Naive thymus-derived CD8-positive, alpha-beta T cell (primary cell): ENCODE measurements at places on chromosomes 7 and 10.

- no peak for DNase-seq
Measured at GRCh38 chr7:45350896-45351295, 193.3 kb downstream of the RAMP3 start.

DNA sequence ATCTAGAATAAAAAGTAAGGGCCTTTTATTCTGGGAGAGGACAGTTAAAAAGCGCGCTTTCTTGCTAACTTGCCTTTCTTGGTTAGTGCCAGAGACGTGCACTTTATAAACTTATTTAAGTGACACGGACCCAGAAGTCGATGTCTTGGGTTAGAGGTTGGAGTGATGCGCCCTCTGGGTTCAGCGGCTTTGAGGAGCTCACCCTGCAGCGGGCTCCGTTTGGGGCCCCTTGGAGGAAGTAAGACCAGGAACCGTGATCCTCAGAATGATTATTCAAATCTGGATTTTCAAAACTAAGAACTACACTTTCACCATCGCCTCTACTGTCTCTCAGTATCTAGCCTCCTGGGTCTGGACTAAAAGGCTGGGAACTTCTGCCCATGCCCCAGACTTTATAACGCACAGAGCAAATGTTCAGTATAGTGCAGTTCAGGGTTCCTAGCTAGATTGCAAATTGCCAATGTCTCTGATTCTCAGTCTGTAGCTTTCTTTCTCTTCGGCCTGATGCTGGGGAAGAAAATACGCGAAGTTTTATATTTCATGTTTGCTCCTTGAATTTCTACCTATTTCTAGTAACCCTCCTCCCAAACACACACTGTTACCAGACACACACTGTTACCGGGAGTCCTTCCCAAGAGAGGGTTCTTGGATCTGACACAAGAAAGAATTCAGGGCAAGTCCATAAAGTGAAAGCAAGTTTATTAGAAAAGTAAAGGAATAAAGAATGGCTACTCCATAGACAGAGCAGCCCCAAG is 18.6 kb upstream of the SMO start:
- peak; percentile 62 for DNase-seq

DNA sequence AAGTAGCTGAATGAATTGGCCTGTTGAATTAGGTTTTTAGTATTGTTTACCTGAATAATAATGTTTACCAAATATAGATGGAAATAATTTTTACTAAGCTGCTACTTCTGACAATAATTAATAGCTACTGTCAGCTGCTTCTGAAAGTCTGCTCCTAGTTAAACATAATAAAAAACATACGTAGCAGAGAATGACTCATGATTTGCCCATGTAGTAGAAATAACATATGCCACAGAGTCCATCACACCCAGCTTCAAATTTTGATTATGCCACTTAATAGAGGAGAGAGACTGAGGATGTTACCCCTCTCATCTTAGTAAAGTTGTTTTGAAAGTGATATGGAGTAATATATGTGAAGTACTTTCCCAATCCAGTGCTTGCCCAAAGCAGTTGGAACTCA is 57.6 kb upstream of the MDFIC start:
- DNase-seq: no peak

GRCh38 chr7:81186691-81187090 is 267.8 kb upstream of the SEMA3C start:
- no peak for DNase-seq

DNA sequence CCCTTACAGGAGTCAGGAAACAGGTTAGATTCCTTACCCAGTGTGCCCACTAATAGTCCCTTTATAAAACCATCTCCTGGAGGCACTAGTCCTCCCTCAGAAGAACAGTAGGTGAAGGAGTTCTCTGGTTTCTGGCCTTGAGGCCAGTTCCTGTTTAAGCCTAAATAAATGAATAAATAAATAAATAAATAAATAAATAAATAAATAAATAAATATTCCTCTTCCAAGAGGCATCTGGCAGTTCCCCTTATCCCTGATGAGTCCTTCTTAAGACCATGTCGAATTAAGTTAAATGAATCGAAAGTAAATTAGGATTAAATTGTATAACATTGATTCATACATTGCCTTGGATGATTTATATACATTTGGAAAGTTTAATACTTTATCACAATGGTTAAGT is 223.3 kb downstream of the PCDH15 start:
- DNase-seq: no peak

- DNase-seq: no peak
Measured at GRCh38 chr10:114973997-114974396, 36.0 kb downstream of the TRUB1 start.

DNA sequence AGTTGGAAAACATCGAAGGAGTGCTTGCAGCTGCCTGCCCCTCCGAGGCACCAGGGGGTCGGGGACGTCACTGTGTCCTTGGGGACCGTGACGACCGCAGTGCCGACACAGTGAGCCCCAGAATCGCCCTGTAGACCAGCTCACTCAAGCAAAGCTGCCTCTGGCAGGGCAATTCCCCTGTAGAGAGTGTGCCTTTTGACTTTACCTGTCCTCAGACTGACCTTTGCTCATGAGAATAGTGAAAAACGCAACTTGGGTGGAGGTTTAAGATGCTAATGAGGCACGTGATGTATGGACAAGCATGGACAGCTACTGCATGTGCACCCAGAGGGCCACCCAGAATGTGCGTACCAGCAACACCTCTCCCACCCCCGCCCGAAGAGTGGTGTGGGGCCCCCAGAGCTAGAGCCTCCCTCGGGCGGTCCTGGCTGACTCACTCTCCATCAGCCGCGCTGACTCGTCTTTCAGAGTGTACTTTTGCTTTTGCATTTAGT is 271.9 kb downstream of the ADARB2 start:
- DNase-seq: no peak

DNA sequence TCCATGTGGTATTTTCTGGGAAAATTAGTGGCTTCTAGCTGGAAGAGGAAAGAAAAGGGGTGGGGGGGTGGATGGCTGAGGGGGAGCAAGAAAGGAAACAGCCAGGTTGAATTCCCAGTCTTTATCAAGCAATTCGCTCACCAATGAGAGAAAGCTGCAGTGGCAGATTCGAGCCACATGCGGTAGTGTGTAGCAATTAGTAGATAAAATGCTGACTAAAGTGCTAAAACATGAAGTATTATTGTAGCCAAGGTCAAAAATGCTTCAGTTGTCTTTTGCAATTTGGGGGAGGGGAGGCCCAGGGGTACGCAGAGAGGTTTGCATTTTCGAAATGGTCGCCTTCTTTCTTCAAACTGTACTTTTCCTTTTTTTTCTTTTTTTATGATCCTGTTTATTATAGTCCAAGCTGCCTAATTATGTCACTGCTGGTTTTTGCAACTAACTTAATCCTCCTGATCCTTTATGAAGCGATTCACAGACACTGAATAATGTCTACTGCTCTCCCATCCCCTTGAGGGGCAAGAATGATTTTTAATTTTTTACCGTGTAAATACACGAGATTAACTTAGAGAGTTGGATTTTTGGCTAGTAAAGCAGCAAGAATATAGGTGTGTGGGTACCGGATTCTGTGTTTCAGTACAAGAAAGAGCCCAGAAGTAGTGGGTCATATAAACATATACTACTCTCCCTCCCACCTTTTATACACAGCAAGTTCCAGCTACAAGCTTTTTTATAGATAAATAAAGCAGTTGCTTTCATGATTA is 3.6 kb upstream of the ARID5B start:
- no peak for DNase-seq

GRCh38 chr7:74020390-74020789 is 7.6 kb upstream of the ELN start:
- no peak for DNase-seq

DNA sequence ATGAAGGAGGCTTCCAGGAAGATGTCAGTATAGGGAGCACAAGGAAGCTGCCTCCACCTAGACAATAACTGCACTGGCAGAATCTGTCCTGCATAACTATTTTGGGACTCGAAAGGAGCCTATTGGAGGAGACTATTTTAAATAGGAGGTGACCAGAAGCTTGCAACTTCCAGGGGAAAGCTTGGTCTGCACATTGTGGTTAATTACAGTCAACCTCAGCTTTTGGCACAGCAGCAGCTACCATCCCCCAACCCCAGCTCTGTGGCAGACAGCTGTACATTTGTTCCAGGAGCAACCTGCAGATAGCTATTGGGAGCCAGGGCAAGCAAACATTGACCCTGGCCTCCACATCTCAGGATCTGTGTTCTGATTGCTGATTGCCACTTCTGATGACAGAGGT is 46.3 kb upstream of the NANOS1 start:
- no peak for DNase-seq

GRCh38 chr10:90819911-90820310 is 37.9 kb downstream of the HTR7 start:
- DNase-seq: no peak

DNA sequence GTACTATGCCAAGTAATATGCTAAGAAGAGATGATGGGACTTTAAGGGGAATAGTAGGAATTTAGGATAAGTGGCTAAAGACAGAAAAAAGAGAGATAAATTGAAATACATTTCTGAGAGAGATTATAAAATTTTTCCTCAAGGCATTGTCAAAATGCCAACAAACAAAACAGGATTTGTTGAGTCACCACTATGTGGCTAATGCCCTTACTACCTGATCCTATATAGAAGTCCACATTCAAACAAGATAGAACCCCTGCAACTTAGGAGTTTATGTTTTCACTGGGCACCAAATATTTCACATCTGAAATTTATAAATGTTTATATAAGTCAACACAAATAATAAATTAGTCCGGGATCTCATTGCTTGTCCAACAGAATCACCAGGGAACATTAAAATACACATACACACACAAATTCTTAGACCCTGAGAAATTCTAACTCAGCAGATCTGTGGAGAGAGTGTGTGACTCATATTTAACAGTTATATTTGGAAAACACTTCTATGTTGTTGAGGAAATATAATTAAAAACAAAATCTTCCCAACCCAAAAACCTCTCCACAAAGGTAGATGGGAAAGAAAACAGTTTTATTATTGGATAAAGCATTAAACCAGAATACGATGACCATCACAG is 154.3 kb downstream of the PPP1R3A start:
- no peak for DNase-seq

DNA sequence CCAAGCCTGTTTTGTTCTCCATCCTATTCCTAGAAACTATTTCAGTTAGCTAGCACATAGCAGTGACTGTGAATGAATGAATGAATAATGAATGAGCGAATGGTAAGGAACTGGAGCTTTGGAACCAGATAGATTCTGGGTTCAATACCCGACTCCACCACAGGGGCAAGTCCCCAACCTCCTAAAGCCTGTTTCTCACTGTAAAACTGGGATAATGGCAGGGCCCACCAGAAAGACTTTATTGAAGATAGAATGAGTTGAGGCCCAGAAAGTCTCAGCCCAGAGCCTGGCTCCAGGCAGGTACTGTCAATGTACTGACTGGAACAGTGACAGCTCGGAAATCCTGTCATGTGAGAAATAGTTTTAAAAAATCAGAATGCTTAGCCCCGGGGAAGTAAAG is 1.1 kb upstream of the CDH23 start:
- DNase-seq: no peak

GRCh38 chr10:17128261-17128660 is 1.4 kb downstream of the CUBN start:
- no peak for DNase-seq

DNA sequence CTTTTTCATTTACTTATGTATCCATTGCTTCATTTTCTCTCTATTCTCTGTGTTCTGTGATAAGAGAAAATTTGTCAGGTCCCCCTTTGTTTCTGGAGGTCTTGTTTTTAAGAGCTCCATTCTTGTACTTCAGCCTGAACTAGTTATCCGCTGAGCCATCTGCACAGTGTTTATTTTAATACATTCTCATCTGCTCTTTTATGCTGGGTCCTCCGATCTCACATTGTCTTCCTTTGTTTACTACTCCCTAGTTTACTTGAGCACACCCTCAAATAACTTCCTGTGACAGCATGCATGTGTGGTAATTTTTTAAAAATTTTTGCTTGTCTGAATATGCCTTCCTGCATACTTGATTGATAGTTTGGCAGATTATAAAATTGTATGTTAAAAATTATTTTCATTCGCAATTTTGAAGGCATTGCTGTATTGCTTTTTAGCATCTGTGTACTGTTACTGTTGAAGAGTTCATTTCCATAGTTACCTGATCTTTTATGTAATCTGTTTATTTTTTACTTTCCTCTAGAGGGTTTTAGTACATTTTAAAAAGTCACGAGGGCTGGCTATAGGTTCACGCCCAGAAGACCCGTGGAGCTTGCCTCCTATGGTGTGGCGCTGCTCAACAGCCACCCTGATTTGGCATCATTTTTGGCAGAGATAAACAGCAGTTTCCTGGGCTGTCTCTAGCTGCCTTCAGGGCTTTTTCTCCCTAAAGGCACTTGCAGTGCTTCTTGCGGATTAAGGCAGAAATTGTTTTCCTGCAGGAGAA is 31.9 kb downstream of the RSBN1L start:
- DNase-seq: peak; percentile 1

DNA sequence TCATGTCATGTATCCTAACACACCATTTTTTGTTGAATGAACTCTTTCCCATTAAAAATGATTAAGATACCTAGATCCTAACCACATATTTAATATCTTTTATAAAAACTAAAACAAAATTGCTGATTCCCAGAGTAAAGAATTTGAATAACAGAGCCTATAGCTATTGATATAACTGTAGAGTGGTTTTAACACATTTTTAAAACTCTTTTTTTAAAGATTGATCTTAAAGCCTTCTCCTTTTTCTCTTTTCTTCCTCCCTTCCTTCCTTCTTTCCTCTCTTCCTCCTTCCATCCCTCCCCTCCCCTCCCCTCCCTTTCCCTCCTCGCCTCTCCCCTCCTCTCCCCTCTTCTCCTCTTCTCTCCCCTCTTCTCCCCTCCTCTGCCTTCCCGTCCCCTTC is 605.4 kb upstream of the FZD8 start:
- no peak for DNase-seq

GRCh38 chr7:100675105-100675451 is 1.5 kb downstream of the GNB2 start:
- no peak for DNase-seq

GRCh38 chr10:17061418-17061817 is 68.2 kb downstream of the CUBN start:
- no peak for DNase-seq

GRCh38 chr7:42580061-42580460 is 331.8 kb downstream of the C7orf25 start:
- no peak for DNase-seq

DNA sequence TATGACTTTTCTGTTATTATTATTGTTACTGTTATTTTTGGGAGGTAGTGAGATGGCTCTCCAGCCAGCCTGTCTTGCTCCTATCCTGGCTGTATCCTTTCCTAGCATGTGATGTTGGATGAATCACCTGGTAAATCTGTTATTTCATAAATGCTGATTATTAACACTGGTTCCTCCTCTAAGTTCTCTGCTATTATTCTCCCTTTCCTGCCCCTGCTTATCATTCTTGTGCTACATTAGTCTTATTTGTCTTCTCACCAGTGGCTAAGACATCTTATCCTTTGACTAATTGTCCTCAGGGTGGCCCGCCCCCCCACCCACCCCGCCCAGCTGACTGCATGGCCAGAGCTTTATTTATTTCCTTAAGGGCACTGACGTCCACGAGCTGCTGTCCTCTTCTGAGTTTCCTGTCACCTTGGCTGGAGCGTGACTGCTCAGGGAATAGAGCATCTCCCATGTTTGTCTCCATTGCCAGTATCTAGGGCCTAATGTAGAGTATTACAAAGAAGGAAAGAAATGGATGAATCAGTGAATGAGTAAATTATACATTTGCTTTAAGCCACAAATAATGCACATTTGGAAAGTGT is 110.1 kb upstream of the KLF6 start:
- no peak for DNase-seq
